ENCODE measurements at places on chromosomes 12 and 14.

DNA sequence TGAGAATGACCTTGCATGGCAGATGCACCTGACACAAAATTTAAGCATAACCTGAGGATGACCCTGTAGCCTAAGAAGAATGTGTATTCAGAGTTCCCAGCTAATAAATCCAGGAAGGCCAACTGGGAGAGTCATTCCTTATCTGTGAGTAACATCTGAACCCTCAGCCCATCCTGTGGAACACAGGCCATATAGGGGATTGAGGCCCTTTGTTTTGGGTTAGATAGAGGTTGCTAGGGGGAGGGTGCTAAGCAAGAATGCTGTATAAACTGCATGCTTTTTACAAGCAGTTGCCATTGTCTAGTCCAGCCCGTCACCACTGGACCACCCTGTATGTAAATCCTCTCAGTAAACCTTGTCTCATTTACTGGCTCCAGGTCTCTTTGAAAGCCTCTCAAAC lies 77.0 kb downstream of the BICD1 start:
- DNase-seq: no peak

DNA sequence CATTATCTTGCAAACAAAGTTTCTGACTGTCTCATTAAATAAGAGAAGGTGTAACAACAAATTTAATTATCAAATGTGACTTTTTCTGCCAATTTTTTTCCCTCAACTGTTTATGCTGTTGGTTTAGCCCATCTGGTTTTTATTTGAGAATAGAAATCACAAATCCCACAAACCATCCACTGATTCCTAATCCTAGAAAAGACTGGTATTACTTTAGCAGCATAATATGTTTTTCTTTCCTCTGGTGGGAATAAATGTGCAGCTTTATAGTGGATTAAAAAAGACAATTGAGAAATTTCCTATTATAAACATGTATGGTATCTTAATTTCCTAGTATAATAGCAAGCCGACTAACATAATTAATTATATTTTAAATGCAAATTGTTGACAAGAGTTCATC lies 257.9 kb upstream of the FOXN3 start:
- no peak for DNase-seq

GRCh38 chr12:66945189-66945817 lies 266.4 kb upstream of the GRIP1 start:
- DNase-seq: no peak

DNA sequence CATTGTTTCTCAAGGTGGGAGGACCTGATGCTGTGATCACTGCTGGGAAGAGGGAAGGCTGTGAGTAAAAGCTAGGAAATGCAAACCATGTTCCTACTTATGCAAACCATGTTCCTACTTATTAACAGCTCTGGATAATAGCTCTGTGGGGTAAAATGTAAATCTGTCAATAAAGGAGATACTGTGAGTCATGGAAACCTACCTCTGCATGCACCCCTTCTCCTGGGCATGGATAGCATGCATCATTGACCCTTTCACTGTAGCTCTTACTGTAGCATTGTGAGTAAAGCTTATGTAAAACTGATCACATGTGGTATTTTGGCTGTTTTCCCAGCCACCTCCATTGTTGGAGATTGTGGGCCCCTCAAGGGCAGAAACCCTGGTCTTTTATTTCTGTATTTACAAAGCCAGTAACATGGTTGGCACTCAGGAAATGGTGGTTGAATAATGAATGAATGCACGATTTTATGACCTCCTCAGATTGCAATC lies 253.7 kb downstream of the GRIN2B start:
- no peak for DNase-seq

- no peak for DNase-seq
Measured at GRCh38 chr14:85531587-85532373, 1.8 kb downstream of the FLRT2 start.

DNA sequence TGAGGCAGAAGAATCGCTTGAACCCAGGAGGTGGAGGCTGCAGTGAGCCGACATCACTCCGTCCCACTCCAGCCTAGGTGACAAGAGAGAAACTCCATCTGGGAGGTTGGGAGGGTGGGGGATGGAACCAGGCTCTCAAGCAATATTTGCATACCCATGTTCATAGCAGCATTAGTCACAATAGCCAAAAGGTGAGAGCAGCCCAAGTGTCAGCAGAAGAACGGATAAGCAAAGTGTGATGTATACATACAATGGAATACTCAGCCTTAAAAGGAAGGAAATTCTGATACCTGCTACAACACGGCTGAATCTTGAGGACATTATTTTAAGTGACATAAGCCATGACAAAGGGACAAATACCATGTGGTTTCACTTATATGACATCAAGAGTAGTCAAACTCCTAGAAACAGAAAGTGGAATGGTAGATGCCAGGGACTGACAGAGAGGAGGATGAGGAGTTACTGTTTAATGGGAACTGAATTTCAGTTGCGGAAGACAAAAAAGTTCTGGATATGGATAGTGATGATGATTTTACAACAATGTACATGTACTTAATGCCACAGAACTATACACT lies 11.6 kb downstream of the DAD1 start:
- DNase-seq: no peak

DNA sequence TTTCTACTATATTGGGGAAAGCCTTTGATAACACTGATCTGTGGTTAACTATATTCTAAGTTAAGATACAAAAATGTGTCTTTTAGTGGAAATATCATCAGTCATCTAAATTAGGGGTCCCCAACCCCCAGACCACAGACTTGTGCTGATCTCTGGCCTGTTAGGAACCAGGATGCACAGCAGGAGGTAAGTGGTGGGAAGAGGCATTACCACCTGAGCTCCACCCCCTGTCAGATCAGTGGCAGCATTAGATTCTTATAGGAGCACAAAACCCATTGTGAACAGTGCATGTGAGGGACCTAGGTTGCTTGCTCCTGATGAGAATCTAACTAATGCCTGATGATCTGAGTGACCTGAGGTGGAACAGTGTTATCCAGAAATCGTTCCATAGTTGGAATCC lies 28.3 kb upstream of the LIN7A start:
- DNase-seq: no peak

DNA sequence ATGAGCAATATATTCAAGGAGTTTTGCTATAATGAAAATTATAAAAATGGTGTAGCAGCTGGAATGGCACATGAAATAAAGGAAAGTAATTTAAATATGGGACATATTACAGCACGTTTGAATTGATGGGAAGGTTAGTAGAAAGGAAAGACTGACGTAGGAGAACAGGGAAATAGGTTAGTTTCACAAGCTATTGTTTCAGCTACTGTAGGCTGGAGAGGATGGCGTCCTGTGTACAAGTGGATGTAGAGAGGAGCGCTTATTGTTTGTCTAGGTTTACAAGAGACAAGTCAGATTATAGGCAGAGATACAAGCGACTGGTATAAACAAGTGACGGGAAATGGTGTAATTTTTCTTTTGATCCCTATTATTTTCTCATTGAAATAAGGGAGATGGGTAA lies 431.2 kb upstream of the PDE3A start:
- no peak for DNase-seq

- no peak for DNase-seq
Measured at GRCh38 chr14:20501346-20501745, 4.0 kb upstream of the RNASE10 start.

GRCh38 chr12:66152732-66153131 lies 17.1 kb downstream of the TMBIM4 start:
- no peak for DNase-seq

DNA sequence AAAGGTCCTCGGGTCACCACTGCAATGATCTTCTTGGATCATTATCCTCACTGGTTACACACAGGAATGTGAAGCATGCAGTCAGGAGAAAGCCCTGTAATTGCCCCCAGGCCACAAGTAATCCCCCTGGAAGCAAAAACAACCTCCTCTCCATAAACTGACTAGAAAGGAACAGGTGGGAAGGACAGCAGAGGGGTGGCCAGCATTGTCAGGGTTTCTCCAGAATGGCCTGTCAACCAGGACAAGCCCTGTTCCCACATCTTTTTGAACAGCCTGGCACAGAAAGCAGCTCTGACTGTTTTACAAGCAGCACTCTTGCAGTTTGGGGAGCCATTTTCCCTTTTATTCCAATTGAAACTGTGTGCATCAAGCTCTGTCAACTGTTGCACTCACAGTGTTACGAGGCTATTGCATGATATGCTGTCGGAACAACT lies 36.1 kb downstream of the TMCC3 start:
- DNase-seq: no peak

DNA sequence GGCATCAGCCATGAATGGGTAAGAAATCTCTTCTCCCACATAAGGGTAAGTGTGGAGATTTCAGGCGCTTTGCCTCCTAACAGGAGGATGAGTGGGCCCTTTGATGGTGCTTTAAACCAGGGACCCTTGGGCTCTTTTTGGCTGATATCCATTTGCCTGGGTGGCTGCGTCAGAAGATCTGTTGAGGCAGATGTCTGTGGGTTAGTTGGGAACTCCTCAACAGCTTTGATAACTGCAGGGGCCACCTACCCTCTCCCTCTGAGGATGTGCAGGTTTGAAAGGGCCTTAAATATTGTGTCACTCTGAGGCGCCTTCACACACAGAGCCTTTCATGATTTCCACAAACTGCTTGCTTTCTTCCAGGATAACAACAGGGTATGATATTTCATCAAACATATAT lies 210.7 kb downstream of the PPM1H start:
- DNase-seq: no peak

- DNase-seq: no peak
Measured at GRCh38 chr14:89899291-89899690, 55.2 kb downstream of the EFCAB11 start.

- DNase-seq: no peak
Measured at GRCh38 chr12:1529228-1529861, 65.0 kb downstream of the FBXL14 start.

DNA sequence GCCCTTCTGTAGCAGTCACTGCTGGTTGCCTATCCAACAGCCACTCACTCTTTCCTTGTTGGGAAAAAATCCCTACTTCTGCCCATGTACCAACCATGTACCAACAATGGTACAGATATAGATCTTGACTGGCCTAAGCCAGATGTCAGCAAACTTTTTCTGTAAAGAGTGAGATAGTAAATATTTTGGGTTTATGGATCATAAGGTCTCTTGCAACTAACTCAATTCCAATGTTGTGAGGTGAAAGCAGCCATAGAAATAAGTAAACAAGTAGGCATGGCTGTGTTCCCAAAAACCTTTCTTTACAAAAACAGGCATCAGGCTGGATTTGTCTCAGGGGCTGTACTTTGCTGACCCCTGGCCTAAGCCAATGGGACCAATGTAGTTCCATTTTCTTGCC lies 73.5 kb downstream of the ARMH4 start:
- DNase-seq: no peak

GRCh38 chr12:51417826-51418225 lies 6.8 kb upstream of the SLC4A8 start:
- no peak for DNase-seq

DNA sequence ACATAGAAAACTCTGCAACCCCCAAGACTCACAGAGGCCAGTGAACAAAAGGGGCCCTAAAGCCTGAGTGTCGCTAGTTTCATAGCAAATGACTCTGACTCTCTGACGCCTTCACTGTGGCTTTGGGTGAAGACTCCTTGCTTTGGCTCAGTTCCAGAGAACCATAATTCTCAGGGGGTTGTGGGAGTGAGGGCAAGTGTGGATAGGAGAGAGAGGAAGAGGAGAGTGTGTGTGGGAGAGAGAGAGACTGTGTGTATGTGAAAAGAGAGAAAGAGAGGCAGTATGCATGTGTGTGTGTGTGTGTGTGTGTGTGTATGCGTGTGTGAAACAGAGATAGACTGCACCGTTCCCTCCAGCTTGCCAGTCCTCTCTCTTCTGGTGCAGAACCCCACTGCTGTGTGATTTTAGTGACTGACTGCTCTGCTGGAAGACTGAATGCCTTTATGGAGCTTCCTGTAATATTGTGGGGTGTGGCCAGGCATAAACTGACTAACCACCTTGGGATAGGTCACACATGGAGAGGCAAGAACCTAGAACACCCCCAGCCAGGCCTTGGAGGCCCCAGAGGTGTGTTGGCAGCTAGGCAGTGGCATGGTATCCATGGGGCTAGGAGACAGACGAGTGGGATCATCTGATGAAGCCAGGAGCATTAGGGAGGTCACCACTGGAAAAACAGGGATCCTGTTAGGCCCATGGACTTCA lies 45.9 kb upstream of the STXBP6 start:
- DNase-seq: no peak

DNA sequence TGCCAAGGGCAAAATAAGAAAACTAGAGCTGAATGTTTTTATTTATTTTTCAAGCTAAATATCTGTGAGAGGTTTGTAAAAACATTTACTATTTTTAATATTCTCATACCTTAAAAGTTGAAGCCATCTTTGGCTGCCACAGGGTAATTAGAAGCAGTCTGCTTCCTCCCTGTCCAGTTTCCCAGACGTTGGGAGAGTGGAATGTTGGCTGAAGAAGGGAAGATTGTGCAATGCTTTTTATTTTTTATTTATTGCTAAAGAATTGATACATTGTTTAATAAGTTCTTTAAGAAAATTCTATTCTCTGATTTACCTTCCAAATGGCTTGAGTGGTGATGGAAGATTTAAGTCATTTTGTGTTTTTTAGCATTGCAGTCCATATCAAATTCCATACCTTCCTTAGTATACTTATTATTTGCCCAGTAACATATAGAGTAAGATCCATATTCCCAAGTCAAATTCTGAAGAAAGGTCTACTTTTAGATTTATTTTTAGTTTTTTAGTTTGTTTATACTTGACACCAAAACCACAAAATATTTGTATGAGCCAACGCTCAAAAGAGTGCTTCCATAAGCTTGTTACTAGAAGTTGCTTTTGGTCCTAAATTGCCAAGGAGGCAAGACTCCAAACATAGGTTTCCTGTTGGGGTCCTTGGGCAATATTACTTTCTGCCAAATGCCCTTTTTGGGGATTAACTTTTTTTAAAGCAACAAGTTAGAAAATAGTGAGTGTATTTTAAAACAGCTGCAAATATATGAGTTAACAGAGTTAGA lies 124.0 kb upstream of the CPM start:
- DNase-seq: no peak

- DNase-seq: no peak
Measured at GRCh38 chr12:52041695-52042123, 9.5 kb upstream of the NR4A1 start.

DNA sequence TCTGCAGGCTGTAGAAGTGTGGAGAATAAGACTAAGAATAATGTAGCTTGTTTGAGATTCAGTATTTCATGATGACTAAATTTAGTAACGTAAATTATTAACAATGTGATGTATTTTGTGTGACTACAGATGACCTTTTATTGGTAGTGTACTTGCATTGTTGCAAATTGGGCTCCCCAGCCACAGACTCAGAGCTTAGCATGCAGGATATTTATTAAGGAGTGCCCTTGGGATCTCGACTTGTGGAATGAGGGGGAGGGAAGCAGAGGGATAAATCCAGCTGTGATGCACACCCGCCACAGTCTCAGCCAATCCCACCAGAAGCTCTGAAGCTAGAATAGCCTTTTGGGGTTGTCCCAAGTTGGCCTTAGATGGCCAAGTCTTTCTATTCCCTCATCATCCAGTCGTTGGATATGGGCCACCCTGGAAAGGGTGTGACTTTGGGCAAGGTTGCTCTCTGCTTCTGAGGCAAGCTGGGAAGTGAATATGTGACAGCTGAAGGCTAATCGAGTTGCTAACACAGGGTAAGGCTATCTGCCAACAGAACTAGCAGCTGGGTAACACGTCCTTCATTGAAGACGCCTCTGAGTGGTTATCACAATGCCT lies 42.1 kb upstream of the USP44 start:
- no peak for DNase-seq

GRCh38 chr12:29204521-29204920 lies 55.4 kb downstream of the FAR2 start:
- no peak for DNase-seq

GRCh38 chr14:69753860-69754259 lies 13.1 kb upstream of the SRSF5 start:
- no peak for DNase-seq

- DNase-seq: peak; percentile 36
Measured at GRCh38 chr14:58151133-58152013, 640 bp downstream of the ARMH4 start.

GRCh38 chr14:70027785-70028428 lies 148.7 kb downstream of the SMOC1 start:
- peak; percentile 0 for DNase-seq

All from NCI-H2171 (cell line).